ENCODE measurements at places on chromosomes 6 and 20.

DNA sequence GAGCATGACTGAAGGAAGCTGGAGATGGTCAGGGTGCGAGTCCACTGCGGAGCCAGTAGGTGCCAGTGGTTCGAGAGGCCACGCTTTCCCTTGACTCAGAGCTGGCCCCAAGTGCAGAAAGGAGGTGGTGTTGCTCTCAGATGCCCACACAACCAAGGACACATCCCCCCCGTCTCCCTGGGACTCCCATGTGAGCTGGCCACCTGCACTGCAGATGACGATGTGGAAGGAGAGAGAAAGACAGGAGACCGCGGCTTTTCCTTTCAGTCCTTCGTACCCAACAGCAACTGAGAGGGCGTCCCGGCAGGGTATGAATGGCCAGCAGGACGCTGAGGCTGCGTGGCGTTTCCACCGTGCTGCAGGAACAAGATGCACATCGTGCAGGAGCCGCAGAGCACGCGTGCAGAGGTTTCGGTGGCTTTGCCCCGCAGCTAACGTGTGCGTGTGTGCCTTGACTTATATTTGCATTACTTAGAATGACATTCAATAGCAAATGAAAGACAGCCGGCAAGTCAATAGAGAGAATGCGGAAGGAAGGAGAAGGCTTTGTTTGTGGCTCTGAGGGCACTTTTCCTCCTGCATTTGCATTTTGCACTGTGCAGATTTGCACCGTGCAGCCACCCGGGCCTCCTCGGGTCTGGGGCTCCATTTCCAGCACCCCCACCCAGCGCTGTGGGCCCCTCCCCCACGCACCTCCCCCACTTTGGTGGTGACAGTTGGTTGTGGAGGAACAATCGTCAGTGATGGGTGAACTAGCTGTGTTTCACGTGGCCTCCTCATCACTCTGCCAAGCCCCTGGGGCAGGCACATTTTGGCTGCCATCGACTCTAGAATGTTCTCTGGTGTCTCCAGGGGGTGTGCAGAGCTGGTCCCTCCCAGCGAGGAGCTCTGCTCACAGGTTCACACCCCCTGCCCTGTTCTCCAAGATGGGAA is 26.4 kb upstream of the BHLHE23 start:
- DNase-seq: no peak

GRCh38 chr6:131948692-131949619 is 2.2 kb downstream of the CCN2 start:
- no peak for DNase-seq

GRCh38 chr6:14025160-14025559 is 92.4 kb upstream of the CD83 start:
- DNase-seq: no peak

GRCh38 chr20:57108742-57109570 is 157.5 kb downstream of the BMP7 start:
- DNase-seq: no peak

DNA sequence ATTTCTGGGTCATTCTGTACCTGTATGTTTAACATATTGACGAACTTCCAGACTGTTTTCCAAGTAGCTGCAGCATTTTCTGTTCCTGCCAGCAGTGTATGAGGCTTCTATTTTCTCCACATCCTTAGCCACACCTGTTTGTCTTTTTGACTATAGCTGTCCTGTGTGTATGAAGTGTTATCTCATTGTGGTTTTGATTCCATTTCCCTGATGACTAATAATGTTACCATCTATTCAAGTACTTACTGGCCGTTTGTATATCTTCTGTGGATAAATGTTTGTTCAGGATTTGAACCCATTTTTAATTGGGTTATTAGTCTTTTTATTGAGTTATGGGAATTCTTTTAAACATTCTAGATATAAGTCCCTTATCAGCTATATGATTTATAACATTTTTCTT is 95.2 kb downstream of the JAG1 start:
- no peak for DNase-seq

DNA sequence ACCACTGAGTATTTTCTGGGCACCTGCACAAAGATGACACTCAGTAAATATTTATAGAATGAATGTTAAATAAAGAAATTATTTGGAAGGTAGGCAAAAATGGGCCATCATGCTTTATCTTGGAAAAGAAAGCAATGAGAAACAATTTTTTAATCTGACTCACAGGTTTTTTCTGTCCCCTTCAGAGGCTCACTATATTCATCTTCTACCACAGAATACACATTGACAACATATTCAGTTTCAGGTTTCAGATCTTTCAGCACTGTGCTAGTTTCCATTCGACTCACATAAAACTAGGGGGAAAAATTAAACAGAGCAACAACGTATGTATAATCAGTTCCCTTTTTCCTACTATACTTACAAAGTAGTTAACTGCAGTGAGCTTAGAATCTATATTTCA is 58.3 kb downstream of the COL12A1 start:
- no peak for DNase-seq

GRCh38 chr6:164321297-164321696 is 906.8 kb downstream of the QKI start:
- no peak for DNase-seq

- no peak for DNase-seq
Observed at GRCh38 chr6:151160929-151161757, 78.6 kb upstream of the AKAP12 start.

- DNase-seq: no peak
Observed at GRCh38 chr6:27502508-27503435, 29.9 kb upstream of the ZNF184 start.

DNA sequence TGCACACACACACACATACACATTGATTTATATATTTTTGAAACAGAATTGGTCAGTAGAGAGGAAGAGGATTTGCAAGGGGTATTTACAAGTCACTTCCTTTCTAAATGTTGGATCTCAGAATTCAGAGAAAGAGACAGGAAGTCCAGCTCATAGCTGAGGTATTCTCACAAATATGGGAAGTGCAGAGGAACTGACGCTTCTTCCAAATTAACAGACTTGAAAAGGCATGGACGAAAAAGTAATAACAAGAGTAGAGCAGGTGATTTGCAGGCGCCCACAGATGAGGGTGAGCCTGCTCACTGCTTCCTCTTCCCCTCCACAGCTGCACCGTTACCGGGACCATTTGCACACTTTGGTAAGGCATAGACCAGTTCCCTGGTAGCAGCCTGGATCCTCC is 246.4 kb downstream of the PHACTR1 start:
- DNase-seq: no peak

DNA sequence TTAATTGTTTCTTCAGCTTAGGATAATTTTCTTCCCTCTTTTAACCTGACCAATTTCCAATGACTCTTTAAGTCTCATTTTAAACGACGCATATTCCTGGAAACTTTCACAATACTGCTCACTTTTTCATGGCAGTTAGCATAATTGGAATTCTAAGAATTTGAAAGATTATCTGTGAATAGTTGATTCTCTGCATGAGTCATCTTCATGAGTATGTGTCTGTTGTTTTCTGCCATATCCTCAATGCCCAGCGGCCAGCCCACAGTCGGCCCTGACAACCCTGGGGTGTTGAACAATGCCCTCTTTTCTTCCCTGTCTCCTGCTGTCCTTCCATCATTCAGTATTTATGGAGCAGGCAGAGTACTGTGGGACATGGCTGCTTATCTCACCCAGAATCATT is 554.2 kb downstream of the CDH26 start:
- no peak for DNase-seq

DNA sequence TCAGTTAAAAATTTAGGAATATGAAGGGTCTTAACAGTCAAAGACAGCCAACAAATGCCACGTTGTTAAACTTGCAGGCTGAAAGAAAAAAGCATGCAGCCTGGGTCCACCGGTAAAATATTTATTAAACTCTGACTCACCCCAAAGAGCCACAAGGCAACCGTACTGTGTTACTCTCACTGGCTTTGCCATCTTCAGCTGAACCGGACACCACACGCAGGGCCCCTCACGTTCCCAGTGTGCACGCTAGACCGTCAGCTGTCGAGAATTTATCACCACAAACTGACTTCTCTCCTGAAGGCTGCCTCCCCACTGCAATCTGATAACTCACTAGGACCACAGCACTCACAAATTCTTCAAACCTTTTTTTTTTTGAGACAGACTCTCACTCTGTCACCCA is 30.7 kb downstream of the HUS1B start:
- DNase-seq: no peak

DNA sequence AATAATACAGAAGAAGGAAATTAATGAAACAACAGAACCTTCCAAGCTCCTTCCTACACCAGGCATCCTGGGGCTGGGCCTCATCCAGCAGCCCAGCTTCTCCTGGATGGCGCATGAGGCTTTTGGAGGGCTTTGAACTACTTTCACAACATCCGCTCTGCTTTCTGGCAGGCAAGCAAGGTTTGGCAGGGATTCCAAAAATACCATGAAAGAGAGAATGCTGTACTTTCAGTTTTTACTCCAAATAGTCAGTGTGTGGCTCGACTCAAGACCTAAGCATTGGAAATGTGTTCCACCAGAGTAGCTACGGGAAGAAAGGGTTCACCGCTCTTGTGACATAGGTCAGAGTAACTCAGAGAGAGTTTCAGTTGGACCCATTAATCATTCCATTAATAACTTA is 125.4 kb downstream of the OPRM1 start:
- no peak for DNase-seq

GRCh38 chr6:168240160-168240559 is 79.4 kb downstream of the DACT2 start:
- DNase-seq: no peak

DNA sequence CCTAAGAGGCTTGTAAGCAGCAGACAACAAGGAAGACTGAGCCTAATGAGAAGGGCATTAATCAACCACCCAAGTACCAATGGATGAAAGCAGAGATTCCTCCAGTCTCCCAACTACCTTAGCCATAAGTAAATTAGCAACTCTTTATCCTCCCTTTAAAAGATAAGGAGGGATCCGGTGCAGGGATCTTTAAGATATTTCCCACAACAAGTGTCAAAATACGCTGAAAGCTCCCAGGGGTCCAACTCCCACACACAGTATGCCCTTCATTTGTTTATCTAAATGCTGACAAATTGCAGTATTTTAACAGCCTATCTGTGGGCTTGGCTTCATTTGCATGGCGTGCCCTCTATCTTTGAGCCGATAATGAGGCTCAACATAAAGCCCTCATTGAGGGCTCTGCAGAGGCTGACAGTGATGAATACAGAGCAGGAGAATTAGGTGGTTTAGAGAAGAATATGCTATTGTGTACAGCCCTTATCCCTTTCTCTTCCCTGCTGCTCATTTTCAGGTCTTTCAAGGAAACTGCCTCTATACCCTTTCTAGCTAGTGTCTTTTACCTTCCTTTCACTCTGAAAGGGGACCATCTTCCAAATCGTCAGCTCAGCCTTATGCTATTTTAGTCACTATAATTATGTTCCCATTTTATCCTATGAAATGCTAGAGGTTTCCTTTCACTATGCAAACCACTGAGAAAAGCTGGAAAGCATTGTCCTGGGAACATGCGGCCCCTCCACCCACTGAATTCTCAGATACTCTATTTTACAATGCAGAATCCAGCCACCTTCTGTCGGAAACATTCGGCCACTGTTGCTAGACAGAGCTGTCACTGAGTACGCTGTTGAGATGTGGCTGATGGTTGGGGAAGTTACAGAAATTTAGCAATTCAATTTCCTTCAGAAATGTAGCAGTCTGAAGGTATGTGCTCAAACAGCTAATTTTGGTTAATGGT is 575.2 kb upstream of the JAG1 start:
- DNase-seq: no peak

- no peak for DNase-seq
Observed at GRCh38 chr20:26169506-26169905, 472.9 kb upstream of the ZNF337 start.

All from D721Med (cell line).